ENCODE measurements at places on chromosomes 5 and 9. TPM values are rescaled to one million over a fixed set of nuclear protein-coding genes. Genes with fewer than 3 reads are reported as not detected.

GRCh38 chr9:97666907-97667686 is 30.0 kb downstream of the XPA start:
- no peak for DNase-seq

- DNase-seq = peak; percentile 23
Measured at GRCh38 chr5:132260714-132261551, 3.4 kb downstream of the PDLIM4 start.

- DNase-seq = no peak
Measured at GRCh38 chr9:38298503-38298902, 94.0 kb upstream of the ALDH1B1 start.

DNA sequence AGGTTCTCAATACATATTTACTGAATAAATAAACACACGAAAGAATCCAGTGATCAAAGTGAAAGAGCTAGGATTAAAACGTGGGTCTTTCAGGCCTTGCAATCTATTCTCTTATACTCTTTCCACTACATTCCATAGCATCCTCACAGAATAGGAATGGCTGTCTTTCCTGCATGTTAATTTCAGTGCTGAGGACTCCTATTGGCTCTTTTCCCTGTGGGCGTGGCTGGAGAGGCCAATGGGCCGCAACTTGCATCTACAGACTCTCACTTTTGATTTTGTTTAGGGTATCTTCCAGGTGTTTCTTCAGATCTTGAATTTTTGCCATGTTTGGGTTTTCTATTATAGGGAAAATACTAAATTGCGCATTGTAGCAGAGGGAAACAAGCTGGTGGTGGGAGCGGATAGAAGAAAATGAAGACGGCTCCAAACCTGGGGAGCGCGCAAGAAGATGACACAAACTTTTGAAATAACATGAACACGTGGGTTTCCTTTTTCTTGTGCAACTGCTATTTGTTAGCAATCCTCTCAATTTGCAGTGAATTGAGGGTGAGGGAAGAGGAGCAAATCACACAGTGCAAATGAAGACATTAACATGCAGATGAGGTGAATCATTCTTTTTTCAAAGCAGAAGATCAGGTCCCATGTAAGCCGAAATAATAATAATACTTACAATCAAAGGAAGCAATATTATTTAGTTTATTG is 93.9 kb downstream of the GCNT1 start:
- DNase-seq = no peak

DNA sequence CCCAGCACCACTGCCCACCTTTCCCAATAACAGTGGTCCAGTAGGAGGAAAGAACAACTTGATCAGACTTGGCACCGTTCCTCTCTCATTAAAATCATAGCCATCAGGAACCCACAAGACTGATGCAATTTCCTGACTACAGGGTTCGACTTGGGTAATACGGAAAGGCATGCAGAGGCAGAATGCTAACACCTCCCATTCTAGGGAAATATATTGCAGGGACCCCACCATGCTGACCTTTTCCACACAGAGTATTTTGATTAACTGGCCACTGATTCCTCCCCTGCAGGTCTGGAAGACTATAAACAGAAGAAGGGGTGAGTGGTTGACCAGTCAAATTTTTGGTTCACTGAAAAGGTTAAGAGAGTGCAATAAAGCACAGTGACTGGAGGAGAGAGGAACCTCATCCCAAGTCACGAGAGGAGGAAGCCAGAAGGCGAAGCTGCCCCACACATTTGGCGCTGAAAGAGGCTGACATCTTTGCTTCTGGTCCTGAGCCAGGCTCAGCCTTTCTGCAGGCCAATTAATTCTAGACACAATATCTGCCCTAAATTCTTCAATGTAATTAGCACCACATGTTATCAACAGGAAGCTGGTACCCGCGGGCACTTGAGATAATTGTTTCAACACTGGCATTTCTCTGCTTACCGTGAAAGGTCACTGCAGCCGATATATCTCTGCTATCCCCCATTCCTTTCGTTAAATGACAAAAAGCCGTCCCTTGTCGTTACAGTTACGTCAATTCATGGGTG is 64.7 kb upstream of the SPOCK1 start:
- DNase-seq = no peak

GRCh38 chr5:150149618-150150017 is 6.0 kb downstream of the PDGFRB start:
- DNase-seq = no peak

DNA sequence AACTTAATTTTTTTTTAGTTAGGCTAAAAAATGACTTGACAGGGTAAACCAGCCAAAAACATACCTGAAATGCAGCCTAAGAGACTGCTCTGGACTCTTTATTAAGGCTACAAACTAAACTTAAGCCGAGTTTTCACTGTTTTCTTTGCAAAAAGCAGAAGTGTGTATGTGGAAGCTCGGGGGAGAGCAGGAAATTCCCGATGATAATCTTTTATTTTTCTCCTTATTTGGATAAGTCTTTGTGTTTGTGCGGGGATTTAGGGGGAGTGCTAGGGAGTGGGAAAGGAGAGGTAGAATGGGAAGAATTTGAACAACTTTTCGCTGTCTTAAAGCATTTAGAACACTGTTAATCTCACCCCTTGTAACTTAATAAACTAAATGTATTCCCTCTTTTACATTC is 30.7 kb upstream of the GPR21 start:
- no peak for DNase-seq

DNA sequence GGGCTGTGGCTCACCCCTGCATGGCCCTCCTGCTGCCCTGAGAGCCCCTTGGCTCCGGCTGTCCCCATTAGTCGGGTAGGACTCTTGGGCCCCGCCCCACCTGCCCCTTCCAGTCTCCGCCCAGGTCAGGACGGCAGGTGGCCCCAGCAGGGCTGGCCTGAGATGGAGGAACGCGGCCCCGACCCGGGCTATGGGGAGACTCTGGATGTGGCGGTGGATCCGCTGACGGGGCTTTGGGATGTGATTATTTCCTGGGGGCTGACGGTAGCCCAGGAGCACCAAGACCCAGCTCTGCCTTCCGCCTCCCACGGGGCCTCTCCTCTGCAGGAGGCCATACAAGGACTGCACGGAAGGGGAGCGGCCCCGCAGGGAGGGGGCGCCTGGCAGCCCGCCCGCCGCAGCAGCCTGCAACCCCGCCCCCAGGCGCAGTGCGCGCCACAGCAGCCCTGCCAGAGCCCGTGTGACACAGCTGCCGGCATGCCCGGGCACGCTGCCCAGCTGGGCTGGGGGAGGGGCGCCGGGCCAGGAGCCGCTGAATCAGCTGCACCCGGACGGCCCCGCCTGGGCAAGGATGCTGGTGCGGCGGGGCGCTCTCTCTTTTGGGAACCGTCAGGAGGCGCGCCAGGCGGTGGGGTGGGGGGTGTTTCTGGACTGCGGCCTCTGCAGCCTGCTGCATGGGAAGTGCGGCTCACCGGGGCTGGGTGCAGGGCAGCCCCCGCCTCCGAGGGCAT is 9.2 kb downstream of the TMEM250 start:
- DNase-seq = peak; percentile 88

GRCh38 chr9:135816651-135816970 is 90.7 kb downstream of the CAMSAP1 start:
- DNase-seq = no peak

DNA sequence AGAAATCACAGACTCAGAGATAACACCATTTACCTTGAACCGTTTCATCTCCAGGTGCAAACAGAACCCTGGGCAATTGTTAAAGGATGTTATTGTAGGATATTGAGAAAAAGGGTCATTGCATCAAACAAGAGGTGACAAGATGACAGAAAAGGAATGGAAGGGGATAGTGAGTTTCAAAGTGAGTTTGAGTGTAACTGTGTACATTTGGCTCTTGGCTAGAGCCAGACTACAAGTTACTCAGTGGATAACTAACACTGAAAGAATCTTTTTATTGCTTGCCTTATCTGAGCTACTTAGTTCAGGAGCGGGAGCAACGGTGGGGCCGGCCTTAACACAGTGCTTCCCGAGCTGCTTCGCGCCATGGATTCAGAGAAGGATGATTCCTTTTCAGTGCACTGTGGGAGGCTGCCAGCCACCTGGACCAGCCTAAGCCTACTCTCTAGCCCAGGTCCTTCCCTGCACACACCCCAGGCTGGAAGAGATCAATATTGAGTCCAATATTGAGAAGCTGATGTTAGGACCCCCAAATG is 193.4 kb downstream of the ATPSCKMT start:
- DNase-seq = no peak

GRCh38 chr5:132753135-132753987 is 6.1 kb downstream of the CCNI2 start:
- no peak for DNase-seq

DNA sequence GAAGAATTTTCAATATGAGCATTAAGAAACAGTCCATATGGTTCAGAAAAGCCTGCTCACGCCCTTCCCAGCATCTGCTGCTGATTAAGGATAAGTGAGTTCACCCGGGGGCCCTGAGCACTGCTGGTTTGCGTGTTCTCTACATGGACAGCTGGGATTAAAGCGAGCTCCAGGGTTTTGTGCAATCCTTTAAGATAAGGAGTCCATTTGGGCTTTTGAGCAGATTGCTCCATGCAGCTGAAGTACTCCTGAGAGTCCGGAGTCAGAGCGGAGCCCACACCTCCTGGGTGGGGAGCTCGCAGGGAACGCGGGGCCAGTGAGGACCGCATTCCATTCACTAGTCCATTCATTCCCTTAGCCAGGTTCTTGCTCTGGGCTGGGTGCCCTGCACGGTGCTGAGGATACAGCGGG is 149.3 kb upstream of the COL5A1 start:
- no peak for DNase-seq

DNA sequence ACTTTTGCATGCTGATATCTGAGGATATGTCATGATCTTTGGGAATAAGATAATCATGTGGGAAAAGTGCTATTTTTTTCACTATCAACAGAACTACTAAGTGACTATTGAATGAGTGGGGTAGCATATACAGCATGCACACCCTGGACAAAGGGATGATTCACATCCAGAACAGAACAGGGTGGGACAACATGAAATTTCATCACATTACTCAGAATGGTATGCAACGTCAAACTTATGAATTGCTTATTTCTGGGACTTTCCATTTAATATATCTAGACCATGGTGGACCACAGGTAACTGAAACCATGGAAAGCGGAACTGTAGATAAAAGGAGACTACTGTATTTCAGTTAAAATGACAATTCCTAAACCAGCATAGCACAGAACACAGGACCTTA is 370.0 kb downstream of the HINT1 start:
- no peak for DNase-seq

- DNase-seq = no peak
Measured at GRCh38 chr5:82325155-82325554, 47.0 kb upstream of the RPS23 start.

- DNase-seq = no peak
Measured at GRCh38 chr5:91848453-91848852, 465.3 kb upstream of the ARRDC3 start.

- no peak for DNase-seq
Measured at GRCh38 chr9:116791326-116791725, 104.2 kb downstream of the TRIM32 start.

DNA sequence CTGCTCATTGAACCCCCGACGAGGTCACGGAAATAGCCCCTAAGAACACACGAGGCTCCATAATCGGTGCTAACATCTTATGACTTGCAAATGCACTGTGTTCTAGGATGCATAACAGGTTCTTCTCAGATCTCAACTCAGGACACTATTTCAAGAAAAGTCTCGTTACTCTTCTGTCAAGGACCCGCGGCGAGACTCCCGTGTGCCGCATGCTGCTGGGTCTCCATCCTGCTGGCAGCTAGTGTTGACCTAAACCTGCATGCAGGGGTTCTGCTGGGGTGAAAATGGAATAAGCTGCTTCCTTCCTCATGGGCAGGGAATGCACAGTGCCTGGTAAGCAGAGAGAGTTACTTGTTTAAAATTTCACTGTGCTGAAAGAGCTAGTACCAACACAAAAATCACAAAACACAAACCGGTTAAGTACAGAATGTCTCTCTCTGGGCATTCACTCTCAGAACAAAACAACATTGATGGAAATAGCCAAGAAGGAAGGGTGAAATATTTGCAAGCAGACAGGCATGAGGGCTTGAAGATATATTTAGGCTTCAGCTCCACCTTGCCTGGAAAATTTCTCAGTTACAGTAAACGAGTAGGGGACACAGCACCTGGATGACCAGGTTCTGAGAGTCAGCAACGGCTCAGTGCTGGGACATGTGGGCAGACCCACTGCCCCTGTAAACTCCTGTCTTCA is 416.5 kb downstream of the GADD45G start:
- no peak for DNase-seq

- DNase-seq = no peak
Measured at GRCh38 chr9:107375651-107376369, 92.7 kb downstream of the RAD23B start.

DNA sequence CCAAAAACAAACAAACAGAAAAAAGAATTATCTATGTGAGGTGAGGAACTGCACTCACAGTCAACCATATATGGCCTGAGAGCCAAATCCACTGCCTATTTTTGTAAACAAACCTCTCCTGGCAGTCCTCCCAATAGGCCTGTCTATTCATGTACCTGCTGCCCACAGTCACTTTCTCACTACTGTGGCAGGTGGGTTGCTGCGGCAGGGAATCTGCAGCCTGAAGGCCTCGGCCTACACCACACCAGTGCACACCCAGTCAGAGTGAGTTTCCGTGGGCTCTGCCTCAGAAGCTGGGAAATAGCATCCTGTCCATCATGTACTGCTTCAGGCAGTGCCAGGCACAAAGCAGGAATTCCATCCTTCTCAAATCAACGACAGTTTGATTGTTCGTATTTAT is 82.3 kb downstream of the SPTLC1 start:
- no peak for DNase-seq

DNA sequence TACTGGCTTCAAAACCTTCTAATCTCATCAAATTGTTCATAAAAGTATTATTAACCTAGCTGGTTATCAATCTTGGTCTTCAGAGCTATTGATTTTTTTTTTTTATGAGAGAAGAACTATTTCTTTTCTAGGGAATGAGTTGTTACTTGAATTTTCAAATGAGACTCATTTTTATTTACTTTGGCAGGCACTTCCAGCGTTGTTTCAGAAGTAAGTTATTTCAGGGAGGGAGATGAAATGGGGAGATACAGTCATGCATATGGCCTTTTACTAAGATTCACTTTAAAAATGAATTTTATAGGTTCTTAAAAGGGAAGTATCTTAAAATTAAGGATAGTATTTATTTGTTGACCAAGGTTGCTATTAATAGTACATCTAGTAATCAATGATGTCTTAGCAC is 129.6 kb downstream of the IZUMO3 start:
- DNase-seq = no peak

The MATR3 gene
- total RNA-seq = 389 TPM

The SYNPO gene
- 2.3 TPM for total RNA-seq

The PKD2L2 gene
- not detected for total RNA-seq

The IFNA21 gene
- total RNA-seq = not detected

The NTRK2 gene
- total RNA-seq = 0.08 TPM

The DCAF12 gene
- 29.2 TPM for total RNA-seq

The ARHGEF39 gene
- total RNA-seq = 18.6 TPM

The BTNL9 gene
- total RNA-seq = 0.89 TPM

The PCDHB16 gene
- 5.9 TPM for total RNA-seq

The PCDHGB1 gene
- total RNA-seq = 3.9 TPM

The MSX2 gene
- total RNA-seq = 0.38 TPM
